ENCODE measurements at places on chromosomes 11 and 22. TPM values are rescaled to one million over a fixed set of nuclear protein-coding genes. Genes with fewer than 3 reads are reported as not detected.

KCNK4 gene
- total RNA-seq = not detected

FXYD6 gene
- not detected for total RNA-seq

ANO5 gene
- total RNA-seq = 0.65 TPM

KRTAP5-9 gene
- 0.16 TPM for total RNA-seq

DEUP1 gene
- total RNA-seq = under 0.01 TPM

SLN gene
- total RNA-seq = not detected

KRTAP5-11 gene
- not detected for total RNA-seq
